ENCODE measurements at places on chromosomes 3 and 15.

DNA sequence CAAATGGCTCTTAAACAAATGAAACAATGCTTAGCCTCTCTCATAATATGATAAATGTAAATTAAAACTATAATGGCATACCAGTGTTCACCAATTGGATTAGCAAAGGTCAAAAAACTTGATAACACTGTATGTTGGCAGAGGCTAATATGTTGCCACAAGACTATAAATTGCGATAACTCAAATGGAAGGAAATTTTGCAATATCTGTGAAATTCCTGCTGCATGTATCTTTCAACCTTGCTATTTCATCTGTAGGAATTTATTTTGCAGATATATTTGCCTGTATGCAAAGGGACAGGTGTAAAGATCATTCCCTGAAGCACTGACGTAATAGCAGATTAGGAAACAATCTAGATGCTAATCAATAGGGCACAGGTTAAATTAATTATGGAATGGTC is 191.4 kb upstream of the EIF1B start:
- H3K4me3 ChIP-seq: no peak overlapping the region
- no peak for ATAC-seq
- no peaks in the 10 kb centered on the region for H3K36me3 ChIP-seq

GRCh38 chr3:19075037-19075436 is 73.3 kb upstream of the KCNH8 start:
- H3K27ac ChIP-seq: no peak overlapping the region
- no peak for ATAC-seq
- no peak overlapping the region for H3K4me3 ChIP-seq
- no peaks in the 10 kb centered on the region for H3K4me1 ChIP-seq

GRCh38 chr15:54033356-54033860 is 55.2 kb downstream of the UNC13C start:
- no peak overlapping the region for H3K27ac ChIP-seq
- no peak overlapping the region for H3K4me3 ChIP-seq
- ATAC-seq: no peak
- H3K27me3 ChIP-seq: no peaks in the 10 kb centered on the region
- H3K36me3 ChIP-seq: no peaks in the 10 kb centered on the region

GRCh38 chr3:30341079-30341478 is 265.3 kb upstream of the TGFBR2 start:
- no peak for ATAC-seq
- H3K4me1 ChIP-seq: peaks cover 3% of the 10 kb centered on the region
- no peaks in the 10 kb centered on the region for H3K36me3 ChIP-seq
- H3K27ac ChIP-seq: no peak overlapping the region

DNA sequence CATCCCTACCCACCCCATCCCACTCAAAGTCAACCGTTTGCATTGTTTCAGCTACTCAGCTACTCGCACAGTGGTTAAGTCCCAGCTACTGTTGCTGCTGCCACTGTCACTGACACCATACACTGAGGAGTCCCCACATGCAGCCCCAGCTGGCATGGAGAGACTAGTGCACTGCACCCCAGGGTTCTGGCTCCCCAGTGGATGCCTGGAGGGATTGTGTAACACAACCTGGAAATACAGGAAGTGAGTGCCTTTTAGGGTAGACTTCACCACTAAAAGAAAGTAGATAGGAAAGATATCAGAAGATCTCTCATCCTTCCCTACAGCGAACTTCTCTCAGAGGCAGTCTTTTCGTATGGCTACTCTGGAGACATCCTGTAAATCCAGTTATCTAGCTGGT is 169.2 kb upstream of the STRIT1 start:
- no peak overlapping the region for H3K27ac ChIP-seq
- H3K27me3 ChIP-seq: no peaks in the 10 kb centered on the region
- H3K4me3 ChIP-seq: no peak overlapping the region
- no peaks in the 10 kb centered on the region for H3K36me3 ChIP-seq

- no peaks in the 10 kb centered on the region for H3K36me3 ChIP-seq
- no peaks in the 10 kb centered on the region for H3K4me1 ChIP-seq
- no peak overlapping the region for H3K4me3 ChIP-seq
- ATAC-seq: no peak
- peak overlapping the region; percentile 61 for H3K27ac ChIP-seq
- no peaks in the 10 kb centered on the region for H3K27me3 ChIP-seq
Measured at GRCh38 chr15:48653913-48654670, 8.6 kb upstream of the FBN1 start.

GRCh38 chr15:91589360-91589759 is 264.1 kb upstream of the SLCO3A1 start:
- H3K27me3 ChIP-seq: peaks cover 16% of the 10 kb centered on the region
- no peaks in the 10 kb centered on the region for H3K4me1 ChIP-seq
- H3K4me3 ChIP-seq: no peak overlapping the region
- H3K36me3 ChIP-seq: no peaks in the 10 kb centered on the region

- peaks cover 62% of the 10 kb centered on the region for H3K4me1 ChIP-seq
- H3K27ac ChIP-seq: peak overlapping the region; percentile 95
- no peaks in the 10 kb centered on the region for H3K36me3 ChIP-seq
- H3K4me3 ChIP-seq: peak overlapping the region; percentile 19
Measured at GRCh38 chr15:73982222-73982962, 9.7 kb downstream of the STOML1 start.

DNA sequence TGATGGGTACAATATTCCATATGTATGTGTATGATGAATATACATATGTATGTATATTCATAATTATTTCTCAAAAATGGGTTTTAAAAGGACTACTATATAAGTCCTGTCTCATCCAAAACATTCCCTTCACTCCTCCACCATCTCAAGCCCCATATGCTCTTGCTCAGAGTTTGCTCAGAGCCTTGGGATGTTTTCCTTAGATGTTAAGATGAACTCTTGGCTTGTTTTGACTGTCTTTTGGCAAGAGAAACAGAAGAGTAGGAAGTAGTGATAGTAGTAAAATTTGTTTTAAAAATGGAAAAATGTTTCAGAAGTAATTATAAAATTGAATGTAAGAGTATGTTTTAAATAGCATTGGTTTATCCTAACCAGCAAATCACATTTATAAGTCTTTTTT is 6.2 kb upstream of the EPHA3 start:
- H3K4me1 ChIP-seq: no peaks in the 10 kb centered on the region
- peaks cover 4% of the 10 kb centered on the region for H3K27me3 ChIP-seq
- H3K4me3 ChIP-seq: no peak overlapping the region
- H3K27ac ChIP-seq: no peak overlapping the region
- no peaks in the 10 kb centered on the region for H3K36me3 ChIP-seq

DNA sequence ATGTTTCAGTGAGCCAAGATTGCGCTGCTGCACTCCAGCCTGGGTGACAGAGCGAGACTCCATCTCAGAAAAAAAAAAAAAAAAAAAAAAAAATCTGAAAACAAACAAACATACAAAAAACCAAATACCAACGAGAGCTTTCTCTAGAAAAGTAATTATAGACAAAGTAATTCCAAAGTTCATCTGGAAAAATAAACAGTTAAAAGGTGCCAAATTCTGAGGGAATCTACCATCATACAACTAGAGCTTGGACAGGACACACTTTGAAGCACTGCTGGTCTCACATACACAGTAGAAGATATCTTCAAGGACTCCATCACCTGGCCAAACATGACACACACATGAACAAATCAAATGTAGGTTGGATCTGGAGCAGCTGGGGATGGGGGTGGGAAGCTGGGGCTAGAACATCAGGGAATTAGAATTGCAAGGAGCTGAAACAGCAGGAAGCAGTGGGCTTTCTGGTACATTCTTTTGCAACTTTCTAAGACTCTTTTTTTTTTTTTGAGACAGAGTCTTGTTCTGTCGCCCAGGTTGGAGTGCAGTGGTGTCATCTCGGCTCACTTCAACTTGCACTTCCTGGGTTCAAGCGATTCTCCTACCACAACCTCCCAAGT is 41.1 kb upstream of the CTSH start:
- no peak for ATAC-seq
- H3K27me3 ChIP-seq: no peaks in the 10 kb centered on the region

- peaks cover 20% of the 10 kb centered on the region for H3K27me3 ChIP-seq
- H3K4me1 ChIP-seq: peaks cover 7% of the 10 kb centered on the region
- H3K27ac ChIP-seq: no peak overlapping the region
- H3K4me3 ChIP-seq: no peak overlapping the region
Measured at GRCh38 chr15:70451821-70452653, 311.3 kb downstream of the UACA start.

DNA sequence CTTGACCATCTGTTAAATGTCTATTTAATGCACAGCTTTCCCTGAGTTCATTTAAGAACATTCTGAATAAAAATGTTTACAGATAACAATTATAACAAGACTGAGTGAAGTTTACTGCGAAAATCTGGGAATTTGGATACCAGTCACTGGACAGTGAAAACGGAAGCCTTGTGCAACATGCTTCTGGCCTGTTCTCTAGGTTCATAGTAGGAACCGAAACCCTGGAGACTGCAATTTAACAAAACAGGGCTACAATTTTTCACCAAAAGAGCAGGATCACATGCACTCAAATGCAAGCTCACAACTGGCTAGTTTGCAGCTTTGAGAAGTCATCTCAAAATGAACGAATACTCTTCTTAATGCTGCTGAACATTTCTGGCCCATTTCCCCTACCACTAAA is 435.9 kb downstream of the NR2F2 start:
- no peaks in the 10 kb centered on the region for H3K4me1 ChIP-seq
- no peaks in the 10 kb centered on the region for H3K27me3 ChIP-seq
- no peak overlapping the region for H3K27ac ChIP-seq
- no peak for ATAC-seq

DNA sequence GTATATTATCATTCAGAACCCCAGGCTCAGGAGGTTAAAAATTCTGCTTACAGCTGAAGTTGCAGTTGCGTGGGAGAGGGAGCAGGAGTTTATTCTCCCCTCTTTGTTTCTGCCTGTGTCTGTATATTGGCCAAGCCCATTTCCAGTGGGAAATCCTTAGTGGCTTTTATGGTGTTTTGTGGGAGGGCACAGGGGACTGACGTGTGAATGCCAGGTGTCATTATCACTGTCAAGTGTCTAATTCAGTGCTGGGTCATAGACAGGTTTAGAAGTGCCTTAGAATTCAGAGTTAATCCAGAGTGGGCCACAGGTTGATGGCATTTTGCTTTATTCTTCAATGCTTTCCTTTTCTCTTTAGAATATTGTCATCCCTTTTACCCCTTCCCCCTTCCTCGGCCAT is 33.4 kb downstream of the SLCO3A1 start:
- no peaks in the 10 kb centered on the region for H3K36me3 ChIP-seq
- no peak overlapping the region for H3K27ac ChIP-seq
- H3K4me1 ChIP-seq: no peaks in the 10 kb centered on the region
- ATAC-seq: no peak
- H3K27me3 ChIP-seq: no peaks in the 10 kb centered on the region

DNA sequence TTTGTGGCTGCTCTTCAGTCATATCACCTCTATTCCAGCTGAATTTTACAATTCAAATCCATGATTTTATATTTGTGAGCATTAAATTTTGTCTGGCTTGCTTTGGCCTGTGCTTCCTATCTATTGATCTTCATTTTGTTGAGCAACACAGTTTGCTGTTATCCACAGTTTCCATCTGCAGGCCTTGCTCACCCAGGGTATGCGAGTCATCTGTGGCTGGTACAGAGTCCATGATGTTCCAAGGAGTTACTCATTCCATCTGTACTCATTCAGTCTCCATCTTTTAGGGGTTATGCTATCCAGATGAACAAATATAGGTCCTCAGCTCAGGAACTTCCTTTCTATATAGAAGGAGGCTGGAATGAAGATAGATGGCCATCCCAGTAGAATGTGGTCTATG is 70.1 kb upstream of the CCK start:
- no peaks in the 10 kb centered on the region for H3K27me3 ChIP-seq
- no peak overlapping the region for H3K4me3 ChIP-seq
- H3K27ac ChIP-seq: no peak overlapping the region
- H3K36me3 ChIP-seq: no peaks in the 10 kb centered on the region
- H3K4me1 ChIP-seq: no peaks in the 10 kb centered on the region

GRCh38 chr3:169575381-169575780 is 88.1 kb downstream of the MECOM start:
- no peaks in the 10 kb centered on the region for H3K27me3 ChIP-seq
- H3K36me3 ChIP-seq: no peaks in the 10 kb centered on the region
- H3K4me3 ChIP-seq: no peak overlapping the region
- H3K4me1 ChIP-seq: peaks cover 2% of the 10 kb centered on the region
- no peak overlapping the region for H3K27ac ChIP-seq

- peaks cover 74% of the 10 kb centered on the region for H3K4me1 ChIP-seq
- no peaks in the 10 kb centered on the region for H3K36me3 ChIP-seq
- no peaks in the 10 kb centered on the region for H3K27me3 ChIP-seq
- peak overlapping the region; percentile 89 for H3K27ac ChIP-seq
- H3K4me3 ChIP-seq: no peak overlapping the region
Measured at GRCh38 chr3:188950832-188951489, 220.8 kb upstream of the TPRG1 start.

- no peaks in the 10 kb centered on the region for H3K36me3 ChIP-seq
- no peaks in the 10 kb centered on the region for H3K4me1 ChIP-seq
- no peaks in the 10 kb centered on the region for H3K27me3 ChIP-seq
- H3K27ac ChIP-seq: no peak overlapping the region
Measured at GRCh38 chr15:39860200-39860599, 59.9 kb downstream of the GPR176 start.

DNA sequence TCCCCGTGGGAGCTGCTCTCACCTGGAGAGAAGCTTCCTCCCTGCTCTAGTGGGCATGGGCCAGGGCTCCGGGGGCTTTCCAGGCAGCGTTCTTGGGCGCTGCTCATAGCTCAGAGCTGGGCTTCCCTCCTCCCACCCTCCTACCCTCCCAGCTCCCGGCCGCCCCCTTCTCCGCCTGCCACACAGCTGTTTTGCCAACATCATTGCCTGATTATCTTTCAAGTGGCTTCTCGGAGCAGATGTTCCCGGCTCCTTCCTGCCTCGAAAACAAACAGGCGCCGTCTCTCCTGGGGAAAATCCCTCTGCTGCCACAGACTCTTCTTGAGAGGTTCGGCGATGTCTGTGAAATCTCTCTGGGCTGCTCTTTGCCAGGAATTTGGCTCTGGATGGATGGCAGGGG is 195.6 kb downstream of the RPLP1 start:
- H3K27ac ChIP-seq: no peak overlapping the region
- no peak for ATAC-seq
- H3K27me3 ChIP-seq: peaks cover 46% of the 10 kb centered on the region
- no peaks in the 10 kb centered on the region for H3K36me3 ChIP-seq

- H3K4me3 ChIP-seq: no peak overlapping the region
- no peaks in the 10 kb centered on the region for H3K27me3 ChIP-seq
- no peak for ATAC-seq
- no peak overlapping the region for H3K27ac ChIP-seq
Measured at GRCh38 chr15:42178056-42178455, 21.6 kb upstream of the PLA2G4F start.

DNA sequence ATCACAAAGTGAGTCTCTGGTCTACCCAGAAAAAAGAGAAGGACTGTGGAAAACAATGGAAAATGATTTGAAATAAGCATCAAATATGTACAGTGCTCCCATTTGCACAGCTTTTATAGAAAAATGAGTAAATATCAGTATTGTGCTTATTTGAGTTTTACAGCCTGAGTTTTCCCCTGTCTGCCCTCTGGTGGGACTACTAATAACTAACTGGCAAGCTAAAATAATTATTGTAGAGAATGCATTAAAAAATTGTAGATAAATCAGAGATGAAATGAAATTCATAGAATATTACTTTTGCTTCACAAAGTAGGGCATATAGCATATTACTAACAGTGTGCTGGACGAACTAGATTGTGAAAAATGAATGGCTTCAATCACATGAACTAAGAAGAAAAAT is 287.1 kb downstream of the NAALADL2 start:
- no peaks in the 10 kb centered on the region for H3K4me1 ChIP-seq
- H3K36me3 ChIP-seq: no peaks in the 10 kb centered on the region
- no peak overlapping the region for H3K4me3 ChIP-seq
- H3K27me3 ChIP-seq: no peaks in the 10 kb centered on the region
